Stimulated activated naive B cell treated with anti-CD40 and anti-IgM and Interleukin-4, amounts not matched to agents 10 μg/mL and 1 μg/mL and 100 μg/mL, for 72 hours (primary cell): ENCODE measurements at places on chromosomes 1 and 21.

GRCh38 chr21:35982717-35983116 lies 77.6 kb downstream of the SETD4 start:
- no peak for DNase-seq

GRCh38 chr1:94094469-94095111 lies 26.4 kb downstream of the ABCA4 start:
- no peak for DNase-seq

GRCh38 chr21:32726839-32727686 lies 750 bp downstream of the SYNJ1 start:
- no peak for DNase-seq

GRCh38 chr1:41726899-41727748 lies 191.6 kb downstream of the HIVEP3 start:
- peak; percentile 82 for DNase-seq

GRCh38 chr1:47189844-47190508 lies at the start of gene PDZK1IP1:
Gene PDZK1IP1, minus strand, starts transcription at chr1:47190036. Its CDS starts 104 bp downstream, at chr1:47189932.
- no peak for DNase-seq

- no peak for DNase-seq
These were observed 43.2 kb downstream of the C1orf198 start for GRCh38 chr1:230824919-230825721.

GRCh38 chr1:244239261-244239770 lies 188.2 kb downstream of the ZBTB18 start:
- no peak for DNase-seq

DNA sequence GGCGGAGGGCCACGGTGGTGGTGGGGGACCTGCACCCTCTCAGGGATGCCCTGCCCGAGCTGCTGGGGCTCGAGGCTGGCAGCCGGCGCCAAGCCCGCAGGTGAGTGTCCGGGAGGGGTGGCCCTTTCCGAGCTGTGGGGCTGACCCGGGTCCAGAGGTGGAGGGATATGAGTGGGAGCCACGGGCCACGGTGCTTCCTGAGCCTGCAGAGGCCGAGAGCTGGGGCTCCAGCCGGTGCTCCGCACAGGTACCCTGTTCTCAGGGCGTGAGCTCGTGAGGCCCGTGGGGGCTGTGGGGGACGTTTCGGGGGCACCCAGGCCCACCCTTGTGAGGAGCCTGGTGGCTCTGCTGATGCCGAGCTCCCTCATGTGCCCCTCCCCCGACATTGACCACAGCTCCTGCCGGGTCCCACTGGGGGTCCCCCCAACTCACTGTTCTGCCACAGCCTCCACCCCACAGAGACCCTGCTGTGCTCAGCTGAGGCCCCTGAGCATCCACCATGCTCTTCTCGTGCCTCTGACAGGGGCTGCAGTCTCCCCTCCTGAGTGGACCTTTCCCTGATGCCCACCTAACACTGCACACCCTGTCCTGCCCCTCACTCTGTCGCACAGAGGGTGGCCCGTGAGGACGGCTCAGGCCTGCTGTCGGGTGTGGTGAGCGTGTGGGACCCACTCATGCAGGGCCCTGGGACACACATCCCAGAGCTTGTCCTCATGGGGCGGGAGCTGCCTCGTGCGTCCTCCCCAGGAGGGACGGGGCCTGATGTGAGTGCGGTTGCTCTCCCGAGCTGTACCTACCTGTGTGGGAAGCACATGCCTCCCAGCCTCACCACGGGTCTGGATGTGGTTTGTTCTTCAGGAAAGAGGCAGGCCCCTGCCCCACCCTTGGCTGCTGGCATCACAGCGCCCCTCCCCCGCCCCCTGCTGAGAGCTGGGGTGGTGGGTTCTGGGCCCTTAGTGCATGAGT lies 27.5 kb downstream of the SLX9 start:
- DNase-seq = no peak

DNA sequence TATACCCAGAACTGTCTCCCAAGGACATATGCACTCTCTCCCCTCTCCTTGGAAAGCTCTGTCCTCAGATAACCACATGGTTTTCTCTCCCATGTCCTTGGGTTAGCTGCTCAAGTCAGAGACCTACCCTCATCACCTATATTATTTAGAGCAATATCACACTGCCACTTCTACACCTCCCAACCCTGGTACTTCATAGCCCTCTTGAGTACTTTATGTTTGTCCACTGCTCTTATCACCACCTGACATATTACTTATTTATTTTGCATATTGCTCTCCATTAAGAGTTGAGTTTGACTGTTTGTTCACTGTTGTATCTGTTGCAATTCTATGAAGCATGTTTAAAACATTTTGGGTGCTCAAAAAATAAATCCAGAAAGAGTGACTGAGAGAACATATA lies 126.3 kb upstream of the ATP1B1 start:
- DNase-seq = no peak

DNA sequence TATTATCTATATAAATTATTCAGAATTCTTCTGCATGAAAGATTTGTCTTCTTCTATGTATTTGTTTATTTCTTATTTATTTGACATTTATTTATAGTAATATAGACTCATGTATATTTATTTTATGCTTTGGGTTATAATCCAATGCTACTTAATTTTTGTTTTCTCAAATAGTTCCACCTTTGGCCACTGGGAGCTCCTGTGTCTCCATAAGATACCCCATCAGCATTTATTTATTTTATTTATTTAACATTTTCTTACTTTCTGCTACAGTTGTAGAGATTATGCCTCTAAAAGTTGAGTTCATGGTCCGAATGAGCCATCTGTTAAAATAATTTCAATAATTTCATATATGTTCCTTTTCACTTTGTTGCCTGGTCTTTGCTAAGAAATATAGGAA lies 289.4 kb downstream of the ADGRL2 start:
- DNase-seq = no peak

- no peak for DNase-seq
These were observed 67.9 kb downstream of the TBX15 start for GRCh38 chr1:118920124-118920717.

- no peak for DNase-seq
These were observed 2.1 kb downstream of the POU3F1 start for GRCh38 chr1:38044221-38045215.

DNA sequence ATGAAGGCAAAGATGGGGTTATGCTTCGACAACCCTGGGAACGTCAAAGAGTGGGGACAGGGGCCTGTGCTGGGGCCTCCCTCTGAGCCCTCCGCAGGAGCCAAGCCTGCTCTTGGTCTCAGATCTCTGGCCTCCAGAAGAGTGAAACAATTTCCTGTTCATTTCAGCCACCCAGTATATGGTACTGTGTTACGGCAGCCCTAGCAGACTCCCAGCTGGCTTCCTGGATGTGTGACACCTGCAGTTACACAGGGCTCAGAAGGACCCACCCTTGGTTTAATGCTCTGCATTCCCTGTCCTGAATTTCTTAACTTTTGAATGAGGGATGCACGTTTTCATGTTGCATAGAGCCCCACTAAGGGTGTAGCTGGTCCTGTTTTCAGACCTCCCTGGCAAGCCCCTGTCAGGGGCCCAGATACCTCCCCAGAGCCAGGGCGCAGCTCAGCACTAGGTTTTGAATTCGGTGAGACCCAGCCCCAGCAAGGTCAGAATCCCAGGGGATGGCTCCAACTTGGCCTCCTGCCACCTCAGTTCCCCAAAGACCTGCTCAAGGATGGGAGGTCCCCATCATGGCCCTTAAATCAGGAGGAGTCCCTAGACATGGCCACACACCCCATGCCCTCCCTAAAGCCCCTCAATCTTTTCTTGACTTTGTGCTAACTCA lies 79.0 kb upstream of the IFFO2 start:
- no peak for DNase-seq

GRCh38 chr1:18192974-18193373 lies 85.4 kb downstream of the IGSF21 start:
- DNase-seq = no peak

GRCh38 chr1:16338961-16339360 lies 13.3 kb downstream of the FBXO42 start:
- no peak for DNase-seq

DNA sequence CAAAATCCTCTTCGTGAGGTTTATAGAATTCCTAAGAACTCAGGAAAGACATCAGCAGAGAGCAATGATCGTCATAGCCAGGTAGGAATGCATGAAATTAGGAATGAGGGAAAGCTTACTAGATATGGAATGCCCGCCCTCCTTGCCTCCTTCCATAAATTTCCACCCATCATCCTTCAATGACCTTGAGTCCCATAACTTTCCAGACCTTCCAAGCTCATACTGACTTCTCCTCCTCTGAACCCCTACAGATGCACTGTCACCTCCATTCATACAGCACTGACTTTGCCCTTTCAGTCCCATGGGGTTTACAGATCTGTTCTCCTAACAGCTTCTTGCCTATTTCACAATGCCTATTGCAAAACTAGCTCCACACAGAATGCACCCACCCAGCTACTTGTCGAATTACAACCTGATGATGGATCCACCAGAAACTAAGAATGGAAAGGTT lies 23.8 kb upstream of the PPP1R15B start:
- no peak for DNase-seq

- DNase-seq = no peak
These were observed 177.2 kb upstream of the RUNX1 start for GRCh38 chr21:35226328-35226727.
